ENCODE measurements at places on chromosomes 1 and 21. TPM values are rescaled to one million over a fixed set of nuclear protein-coding genes. Genes with fewer than 3 reads are reported as not detected.

The CTTNBP2NL gene
- 13.0 TPM for total RNA-seq

The LAMC1 gene
- 220 TPM for total RNA-seq

The FAAH gene
- total RNA-seq: 0.74 TPM

The PRAMEF4 gene
- not detected for total RNA-seq

The CD1D gene
- not detected for total RNA-seq

The RPTN gene
- not detected for total RNA-seq

The ADARB1 gene
- 7.9 TPM for total RNA-seq

The ZNF593 gene
- 34.9 TPM for total RNA-seq

The CROCC gene
- 21.7 TPM for total RNA-seq

GRCh38 chr1:203629507-203630082 lies 3.0 kb downstream of the ATP2B4 start:
- peaks cover 50% of the 10 kb centered on the region for H3K4me1 ChIP-seq
- peaks cover 34% of the 10 kb centered on the region for H3K36me3 ChIP-seq
- H3K27me3 ChIP-seq: no peaks in the 10 kb centered on the region
- H3K27ac ChIP-seq: peak overlapping the region; percentile 52
- peak overlapping the region; percentile 51 for H3K4me3 ChIP-seq

GRCh38 chr1:38834221-38834782 lies 25.3 kb downstream of the RRAGC start:
- H3K27me3 ChIP-seq: no peaks in the 10 kb centered on the region
- H3K4me1 ChIP-seq: peaks cover 10% of the 10 kb centered on the region
- no peak overlapping the region for H3K27ac ChIP-seq
- no peak for DNase-seq
- H3K36me3 ChIP-seq: peaks cover 11% of the 10 kb centered on the region

DNA sequence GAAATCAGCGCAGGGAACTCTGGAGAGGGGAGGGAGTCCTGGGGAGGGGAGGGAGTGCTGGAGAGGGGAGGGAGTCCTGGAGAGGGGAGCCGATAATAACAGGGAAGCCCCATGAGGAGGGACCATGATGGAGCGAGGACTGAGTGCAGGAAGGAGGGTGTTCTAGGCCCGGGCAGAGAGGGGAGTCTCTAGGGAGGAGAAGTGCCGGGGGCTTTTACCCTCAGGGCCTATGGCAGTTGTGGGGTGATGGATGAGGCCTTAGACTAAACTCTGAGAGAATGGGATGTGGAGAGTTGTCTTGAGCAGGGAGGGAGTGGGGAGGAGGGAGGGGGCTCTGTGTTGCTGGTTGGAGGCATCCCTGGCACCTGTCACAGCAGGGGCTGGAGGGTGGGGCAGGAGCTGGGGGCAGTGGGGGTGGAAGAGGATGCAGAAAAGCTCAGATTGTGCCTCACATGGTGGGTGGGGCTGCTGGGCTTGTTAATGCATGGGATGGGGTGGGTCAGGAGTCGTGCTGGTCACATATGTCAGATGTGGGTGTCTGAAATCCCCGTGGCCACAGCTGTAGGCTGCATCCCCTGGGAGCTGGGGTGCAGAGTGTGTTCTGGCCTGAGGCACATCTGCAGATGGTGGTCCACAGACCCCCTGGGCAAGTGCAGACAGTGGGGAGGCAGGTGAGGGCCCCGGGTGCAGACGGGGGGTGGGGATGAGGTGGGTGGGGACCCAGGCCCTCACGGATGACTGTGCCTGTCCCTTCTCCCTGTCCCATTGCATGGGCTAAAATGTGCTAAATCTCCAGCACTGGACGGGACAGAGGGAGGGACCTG lies 88.4 kb upstream of the COL6A1 start:
- H3K4me1 ChIP-seq: no peaks in the 10 kb centered on the region
- H3K27me3 ChIP-seq: no peaks in the 10 kb centered on the region
- no peak overlapping the region for H3K27ac ChIP-seq

GRCh38 chr1:244212219-244212618 lies 161.1 kb downstream of the ZBTB18 start:
- no peak for DNase-seq
- H3K36me3 ChIP-seq: no peaks in the 10 kb centered on the region
- H3K27ac ChIP-seq: no peak overlapping the region
- no peaks in the 10 kb centered on the region for H3K27me3 ChIP-seq

- H3K36me3 ChIP-seq: peaks cover 3% of the 10 kb centered on the region
- no peak for DNase-seq
- H3K27ac ChIP-seq: no peak overlapping the region
- peaks cover 10% of the 10 kb centered on the region for H3K4me1 ChIP-seq
Measured at GRCh38 chr1:228169345-228169744, 3.7 kb downstream of the IBA57 start.

DNA sequence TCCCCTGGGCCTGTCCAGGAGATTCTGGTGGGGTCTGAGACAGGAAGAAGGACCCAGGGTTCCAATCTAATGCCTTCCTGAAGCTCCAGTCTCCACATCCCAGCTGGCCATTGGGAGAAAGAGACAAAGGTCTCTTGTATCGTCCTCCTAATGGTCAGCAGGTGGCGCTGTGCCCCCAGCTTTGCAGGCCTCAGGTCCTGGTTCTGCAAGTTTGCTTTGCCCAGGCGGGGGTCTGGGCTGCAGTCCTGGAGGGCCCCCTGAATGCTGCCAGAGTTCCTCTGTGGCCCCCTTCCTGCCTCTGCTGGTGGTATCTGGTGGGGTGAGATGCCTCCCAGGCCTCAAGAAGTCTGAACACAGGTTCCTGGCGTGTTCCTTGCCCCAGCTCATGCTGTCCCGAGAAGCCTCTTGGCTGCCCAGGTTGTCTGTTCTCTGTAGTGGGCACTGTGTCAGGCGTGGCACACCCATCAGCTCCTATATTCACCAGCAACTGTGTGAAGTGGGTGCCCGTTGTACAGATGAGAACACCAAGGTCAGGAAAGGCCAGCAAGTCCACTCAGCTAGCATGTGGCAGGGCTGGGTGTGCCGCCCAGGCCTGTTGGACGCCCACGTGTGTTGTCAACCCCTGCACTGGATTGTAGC lies 33.8 kb upstream of the CSF3R start:
- H3K27me3 ChIP-seq: peaks cover 5% of the 10 kb centered on the region
- no peak for DNase-seq
- no peaks in the 10 kb centered on the region for H3K4me1 ChIP-seq

DNA sequence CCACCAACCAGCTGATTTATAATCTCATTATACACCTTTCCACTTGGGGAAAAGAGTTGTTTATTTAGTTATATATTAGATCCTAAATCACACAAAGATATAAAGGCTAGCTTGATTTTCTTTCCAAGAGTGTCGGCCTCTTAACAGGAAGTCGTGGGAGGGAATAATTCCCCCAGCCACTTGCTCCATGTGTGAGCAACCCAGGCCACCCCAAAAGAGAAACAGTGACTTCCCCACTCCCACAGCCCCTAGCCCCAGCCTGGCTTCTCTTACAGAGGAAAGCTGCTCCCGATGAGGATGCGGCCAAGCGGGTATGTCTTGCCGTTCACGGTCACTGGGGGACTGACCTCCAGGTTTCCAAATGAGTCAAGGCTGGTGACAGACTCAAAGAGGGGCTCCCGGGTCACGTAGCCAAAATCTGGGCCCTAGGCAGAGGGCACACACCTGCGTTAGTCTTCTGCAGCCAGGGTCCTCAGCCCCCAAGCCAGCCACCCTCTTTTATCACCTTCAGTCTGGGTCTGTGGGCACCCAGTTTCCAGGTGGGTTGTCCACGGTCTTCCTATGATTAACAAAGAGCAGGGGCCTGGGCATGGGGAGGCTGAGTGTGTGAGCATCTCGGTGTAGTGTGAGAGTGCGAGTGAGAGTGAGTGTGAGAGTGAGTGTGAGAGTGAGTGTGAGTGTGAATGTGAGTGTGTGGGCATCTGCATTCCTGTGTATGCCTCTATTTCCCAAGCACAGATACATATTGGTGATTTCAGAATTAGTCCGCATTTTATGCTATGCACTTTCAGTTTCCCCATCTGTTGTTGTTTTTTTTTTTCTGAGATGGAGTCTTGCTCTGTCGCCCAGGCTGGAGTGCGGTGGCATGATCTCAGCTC lies 25.4 kb upstream of the SDHB start:
- no peak overlapping the region for H3K27ac ChIP-seq
- no peak for DNase-seq

- DNase-seq: no peak
- no peak overlapping the region for H3K27ac ChIP-seq
- H3K4me1 ChIP-seq: no peaks in the 10 kb centered on the region
- H3K27me3 ChIP-seq: no peaks in the 10 kb centered on the region
Measured at GRCh38 chr1:67264152-67264551, 43.5 kb upstream of the IL12RB2 start.

- H3K4me1 ChIP-seq: no peaks in the 10 kb centered on the region
- DNase-seq: no peak
- H3K36me3 ChIP-seq: no peaks in the 10 kb centered on the region
- no peak overlapping the region for H3K4me3 ChIP-seq
Measured at GRCh38 chr21:29394051-29394450, 95.3 kb downstream of the BACH1 start.

DNA sequence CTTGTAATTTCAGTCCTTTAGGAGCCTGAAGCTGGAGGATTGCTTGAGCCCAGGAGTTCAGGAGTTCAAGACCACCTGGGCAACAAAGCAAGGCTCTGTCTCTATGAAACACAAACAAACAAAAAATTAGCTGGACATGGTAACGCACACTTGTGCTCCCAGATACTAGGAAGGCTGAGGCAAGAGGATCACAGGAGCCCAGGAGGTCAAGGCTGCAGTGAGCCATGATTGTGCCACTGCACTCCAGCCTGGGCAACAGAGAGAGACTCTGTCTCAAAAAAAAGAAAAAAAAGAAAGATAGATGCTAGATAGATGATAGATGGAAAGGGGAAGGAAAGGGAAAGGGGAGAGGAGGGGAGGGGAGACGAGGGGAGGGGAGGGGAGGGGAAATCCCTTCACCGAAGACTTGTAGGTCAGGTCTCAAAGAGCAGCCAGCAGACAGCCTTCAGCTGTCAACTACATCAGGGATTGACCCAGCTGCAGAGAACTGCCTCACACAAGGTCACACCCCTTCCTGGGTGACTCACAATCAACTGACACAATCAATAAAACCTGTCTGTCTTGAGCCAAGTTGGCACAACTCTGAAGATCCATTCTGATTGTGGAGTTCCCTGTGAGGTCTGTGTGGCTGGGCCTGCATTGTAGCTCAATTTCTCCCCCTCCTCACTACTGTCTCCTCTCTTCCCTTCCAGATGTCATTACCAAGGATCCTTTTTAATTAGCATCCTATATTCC lies 200.6 kb downstream of the RGS7 start:
- H3K36me3 ChIP-seq: no peaks in the 10 kb centered on the region
- H3K4me1 ChIP-seq: no peaks in the 10 kb centered on the region
- no peak for DNase-seq
- no peak overlapping the region for H3K4me3 ChIP-seq

DNA sequence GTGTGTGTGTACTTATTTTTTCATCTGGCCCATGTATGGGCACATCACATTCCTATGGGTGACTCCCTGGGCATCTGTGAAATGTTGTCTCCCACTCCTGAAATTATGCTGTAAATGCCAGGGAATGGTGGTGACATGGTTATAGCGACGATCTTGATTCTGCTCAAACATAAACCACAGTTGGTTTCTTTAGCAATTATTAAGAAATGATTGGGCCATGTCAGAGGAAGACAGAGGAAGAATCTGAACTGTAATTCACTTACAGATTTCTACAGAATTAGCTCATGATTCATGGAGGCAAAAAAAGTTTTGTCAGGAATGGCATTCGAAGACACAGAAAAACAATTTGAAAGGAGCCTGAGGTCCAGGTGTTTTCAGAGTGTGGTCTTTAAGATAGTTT lies 25.8 kb upstream of the KCNE1 start:
- H3K27ac ChIP-seq: no peak overlapping the region
- H3K36me3 ChIP-seq: no peaks in the 10 kb centered on the region
- DNase-seq: no peak
- H3K4me3 ChIP-seq: no peak overlapping the region
